ENCODE measurements at places on chromosomes 3 and 15. TPM values are rescaled to one million over a fixed set of nuclear protein-coding genes. Genes with fewer than 3 reads are reported as not detected.

VILL gene
- 5.4 TPM for total RNA-seq

TICRR gene
- not detected for total RNA-seq

GREM1 gene
- total RNA-seq = 64.8 TPM

BFSP2 gene
- total RNA-seq = not detected

POLQ gene
- total RNA-seq = 0.16 TPM

HHATL gene
- 0.23 TPM for total RNA-seq

- ATAC-seq = no peak
- no peaks in the 10 kb centered on the region for H3K4me1 ChIP-seq
- no peaks in the 10 kb centered on the region for H3K36me3 ChIP-seq
Measured at GRCh38 chr3:39294446-39295183, 14.8 kb upstream of the CX3CR1 start.

GRCh38 chr3:5437296-5437782 lies 249.8 kb downstream of the EDEM1 start:
- H3K36me3 ChIP-seq = no peaks in the 10 kb centered on the region
- no peak overlapping the region for H3K27ac ChIP-seq
- no peaks in the 10 kb centered on the region for H3K4me1 ChIP-seq
- H3K27me3 ChIP-seq = no peaks in the 10 kb centered on the region
- ATAC-seq = no peak

GRCh38 chr15:66291816-66292570 lies 1.4 kb upstream of the DIS3L start:
- no peak for ATAC-seq
- no peak overlapping the region for H3K27ac ChIP-seq
- H3K27me3 ChIP-seq = no peaks in the 10 kb centered on the region

DNA sequence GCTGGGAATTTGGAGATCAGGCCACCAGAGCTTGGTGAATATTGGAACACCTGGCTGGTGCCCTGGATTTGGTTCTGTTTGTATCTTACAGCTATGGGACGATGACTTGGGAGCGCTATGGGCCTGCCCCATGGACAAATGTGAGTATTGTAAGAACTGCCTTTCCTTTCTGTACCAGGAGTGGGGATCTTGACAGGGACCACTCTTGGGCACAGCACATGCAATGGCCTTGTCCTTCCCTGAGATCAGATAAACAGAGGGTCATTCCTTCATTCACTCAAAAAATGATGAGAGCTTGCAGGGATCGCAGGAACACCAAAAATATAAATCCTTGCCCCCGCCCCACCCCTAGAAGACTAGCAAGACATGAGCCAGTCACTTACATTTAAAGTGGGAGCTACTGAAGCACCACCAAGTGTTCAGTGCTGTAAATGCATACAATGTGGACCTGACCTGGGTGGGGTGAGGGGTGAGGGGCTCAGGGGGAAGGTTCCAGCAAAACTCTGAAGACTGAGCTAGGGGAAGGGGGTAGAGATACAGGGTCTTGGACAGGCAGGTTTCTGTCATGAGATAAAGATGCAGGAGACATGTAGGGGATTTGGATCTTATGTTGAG lies 2.7 kb upstream of the CRELD1 start:
- H3K4me3 ChIP-seq = no peak overlapping the region
- H3K27ac ChIP-seq = no peak overlapping the region
- ATAC-seq = no peak

DNA sequence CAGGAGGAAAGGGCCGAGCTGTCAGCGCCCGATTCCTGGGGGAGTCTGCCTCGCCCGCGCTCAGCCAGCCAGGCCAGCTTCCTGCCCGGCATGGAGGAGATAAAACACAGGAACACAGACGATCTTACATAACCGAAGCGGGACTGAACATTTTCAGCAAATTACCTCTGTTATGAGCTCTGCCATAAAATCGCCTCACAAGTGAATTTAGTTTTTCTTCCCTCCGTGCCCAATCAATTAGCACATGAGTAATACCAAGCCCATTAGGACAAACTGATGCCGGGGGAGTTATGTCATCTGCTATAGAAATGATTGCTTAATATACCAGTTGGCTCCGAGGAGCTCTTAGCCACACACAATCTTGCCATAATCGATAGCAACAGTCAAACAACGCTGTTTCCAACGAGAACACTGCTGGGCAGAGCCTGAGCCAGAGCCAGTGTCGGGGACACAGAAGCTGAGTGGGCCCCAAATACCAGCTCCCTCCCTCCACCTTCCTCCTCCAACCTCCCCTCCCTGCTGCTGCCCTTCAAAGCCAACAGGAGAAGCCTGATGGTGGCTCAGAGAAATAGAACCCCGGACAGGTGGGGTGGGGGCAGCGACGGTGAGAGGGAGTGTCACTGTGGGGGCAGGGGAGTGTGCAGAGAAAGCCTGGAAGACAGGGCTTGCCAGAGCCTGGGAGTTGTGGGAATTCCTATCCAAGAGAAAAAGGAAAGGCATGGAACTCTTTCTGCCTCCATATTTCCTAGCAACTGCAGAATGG lies 279.4 kb upstream of the TLE3 start:
- ATAC-seq = peak; percentile 82
- H3K27me3 ChIP-seq = no peaks in the 10 kb centered on the region
- peaks cover 15% of the 10 kb centered on the region for H3K4me1 ChIP-seq
- no peaks in the 10 kb centered on the region for H3K36me3 ChIP-seq
- no peak overlapping the region for H3K4me3 ChIP-seq
- peak overlapping the region; percentile 45 for H3K27ac ChIP-seq

GRCh38 chr15:48112242-48112641 lies 8.5 kb upstream of the SLC24A5 start:
- H3K36me3 ChIP-seq = no peaks in the 10 kb centered on the region
- no peak overlapping the region for H3K4me3 ChIP-seq
- peaks cover 4% of the 10 kb centered on the region for H3K4me1 ChIP-seq

DNA sequence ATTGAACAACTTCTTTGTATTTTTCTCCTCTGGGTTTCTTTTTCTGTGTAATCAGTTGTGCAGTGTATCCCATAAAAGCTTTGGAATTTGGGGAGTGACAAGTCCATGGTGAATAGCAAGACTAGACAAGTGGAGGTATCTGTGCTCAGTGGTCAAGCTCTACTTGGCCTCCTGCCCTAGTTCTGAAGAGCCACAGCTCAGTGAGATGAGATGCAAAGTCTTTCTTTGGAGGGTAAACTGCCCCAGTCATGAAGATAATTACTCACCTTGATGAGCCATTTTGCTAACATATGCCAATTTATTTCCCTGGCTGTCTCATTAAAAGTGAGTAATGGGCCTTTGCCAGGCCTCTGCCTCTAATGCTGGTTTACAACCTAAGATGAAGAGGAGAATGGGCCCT lies 271.2 kb upstream of the TRIM42 start:
- no peaks in the 10 kb centered on the region for H3K36me3 ChIP-seq
- no peak overlapping the region for H3K27ac ChIP-seq
- no peaks in the 10 kb centered on the region for H3K4me1 ChIP-seq
- ATAC-seq = no peak
- H3K4me3 ChIP-seq = no peak overlapping the region

- H3K4me1 ChIP-seq = no peaks in the 10 kb centered on the region
- H3K4me3 ChIP-seq = no peak overlapping the region
- H3K36me3 ChIP-seq = no peaks in the 10 kb centered on the region
- H3K27ac ChIP-seq = no peak overlapping the region
Measured at GRCh38 chr15:38224486-38224885, 28.1 kb upstream of the SPRED1 start.

DNA sequence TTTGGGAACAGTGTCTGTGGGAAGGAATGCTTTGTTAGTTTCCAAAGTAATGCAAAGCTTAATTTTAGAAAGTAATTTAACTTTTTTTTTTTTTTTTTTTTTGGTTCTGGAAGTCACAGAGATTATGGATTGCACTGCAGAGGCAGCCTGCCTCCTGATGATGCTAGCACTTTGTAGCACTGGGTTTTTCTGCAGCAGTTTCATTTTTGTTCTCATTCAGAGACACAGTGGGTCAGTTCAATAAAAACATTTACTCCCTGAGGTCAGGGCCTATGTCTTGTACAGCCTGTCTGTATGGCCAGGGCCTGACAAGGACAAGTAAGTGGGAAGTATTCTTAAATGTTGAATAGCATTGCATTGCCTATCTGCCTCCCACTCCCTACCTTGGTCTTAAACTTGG lies 39.0 kb upstream of the NDUFB4 start:
- H3K27me3 ChIP-seq = no peaks in the 10 kb centered on the region
- peak overlapping the region; percentile 85 for H3K27ac ChIP-seq
- H3K4me1 ChIP-seq = peaks cover 29% of the 10 kb centered on the region
- H3K36me3 ChIP-seq = no peaks in the 10 kb centered on the region

DNA sequence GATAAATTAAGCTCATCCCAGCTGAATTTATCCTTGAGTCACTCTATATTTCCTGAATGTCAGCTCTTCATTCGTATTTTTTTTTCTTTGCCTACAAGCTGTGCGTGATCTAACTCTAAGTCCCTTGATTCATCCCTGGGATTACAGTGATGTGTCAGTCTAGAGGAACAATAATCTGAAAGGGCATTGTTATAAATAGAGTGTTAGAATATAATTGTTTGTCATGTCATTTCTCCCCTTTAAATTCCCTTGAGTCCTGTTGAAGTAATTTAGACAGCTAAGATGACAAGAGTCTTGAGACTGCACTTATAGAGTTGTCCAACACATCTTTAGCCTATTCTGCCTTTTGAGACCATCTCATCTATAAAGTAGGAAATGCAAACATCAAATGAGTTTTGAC lies 621.8 kb downstream of the ZIC1 start:
- no peaks in the 10 kb centered on the region for H3K36me3 ChIP-seq
- H3K27me3 ChIP-seq = no peaks in the 10 kb centered on the region
- H3K4me3 ChIP-seq = no peak overlapping the region
- ATAC-seq = no peak
- H3K27ac ChIP-seq = no peak overlapping the region

DNA sequence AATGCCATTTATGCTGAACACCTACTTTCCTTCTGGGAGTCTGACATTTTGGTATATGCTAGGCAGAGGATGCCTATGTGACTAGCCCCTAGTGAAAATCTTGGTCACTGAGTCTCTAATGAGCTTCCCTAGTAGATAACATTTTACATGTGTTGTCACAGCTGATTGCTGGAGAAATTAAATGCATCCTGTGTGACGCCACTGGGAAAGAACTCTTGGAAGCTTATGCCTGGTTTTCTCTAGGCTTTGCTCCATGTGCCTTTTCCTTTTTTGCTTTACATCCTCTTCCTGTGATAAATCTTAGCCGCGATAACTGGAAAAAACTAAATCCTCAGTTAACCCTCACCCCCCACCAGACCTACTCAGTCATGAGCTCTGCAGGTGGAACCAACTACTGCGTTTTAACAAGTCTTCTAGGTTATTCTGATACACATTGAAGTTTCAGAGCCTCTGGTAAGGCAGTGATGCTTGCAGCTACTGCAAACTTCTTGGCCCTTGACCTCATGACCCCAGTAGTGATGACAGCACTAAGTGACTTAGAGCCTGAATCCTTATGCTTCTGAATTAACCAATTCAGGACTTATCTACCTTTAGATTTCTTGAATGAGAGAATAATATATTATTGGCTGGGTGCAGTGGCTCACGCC lies 292.4 kb upstream of the SOX14 start:
- H3K4me3 ChIP-seq = no peak overlapping the region
- H3K27ac ChIP-seq = no peak overlapping the region
- no peak for ATAC-seq
- no peaks in the 10 kb centered on the region for H3K36me3 ChIP-seq

DNA sequence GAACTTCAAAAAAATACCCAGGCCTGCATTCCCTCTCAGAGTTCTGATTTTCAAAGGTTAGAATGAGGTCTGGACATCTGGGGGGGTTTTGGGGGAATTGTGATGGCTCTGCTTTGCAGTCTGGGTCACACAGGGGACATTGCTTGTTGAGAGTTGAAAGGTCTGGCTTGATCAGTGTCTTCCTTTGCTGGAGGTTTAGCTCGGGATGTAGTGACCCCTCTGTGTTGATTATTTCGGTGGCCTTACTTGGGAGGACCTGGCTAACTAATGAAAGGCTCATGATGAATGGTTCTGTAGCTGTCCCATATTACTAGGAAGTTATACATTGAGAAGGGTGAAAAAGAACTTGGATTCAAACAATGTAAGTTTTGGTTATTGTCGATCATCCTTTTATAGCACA lies 23.7 kb downstream of the TPM1 start:
- peaks cover 45% of the 10 kb centered on the region for H3K36me3 ChIP-seq
- no peaks in the 10 kb centered on the region for H3K27me3 ChIP-seq
- H3K27ac ChIP-seq = peak overlapping the region; percentile 97
- no peak for ATAC-seq

- no peaks in the 10 kb centered on the region for H3K4me1 ChIP-seq
- ATAC-seq = no peak
- peaks cover 4% of the 10 kb centered on the region for H3K27me3 ChIP-seq
- H3K36me3 ChIP-seq = no peaks in the 10 kb centered on the region
- no peak overlapping the region for H3K4me3 ChIP-seq
Measured at GRCh38 chr15:34738002-34738401, 16.8 kb downstream of the GJD2 start.

DNA sequence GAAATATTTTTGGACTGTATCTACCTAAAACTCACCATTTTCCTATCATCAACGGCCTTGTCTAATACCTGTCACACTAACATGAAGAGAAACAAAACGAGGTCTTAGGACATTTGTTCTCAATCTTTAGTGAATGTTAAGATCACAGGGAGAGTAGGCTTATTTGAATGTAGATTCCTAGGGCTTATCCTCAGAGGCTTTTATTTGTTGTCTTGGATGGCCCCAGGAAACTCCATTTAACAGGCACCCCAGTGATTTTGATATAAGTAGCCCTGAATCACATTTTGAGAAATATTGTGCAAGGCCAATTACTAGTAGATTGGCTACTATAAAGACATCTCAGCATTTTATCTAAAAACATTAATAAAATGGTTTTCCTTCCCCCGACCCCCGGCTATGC lies 367.4 kb downstream of the GAP43 start:
- no peaks in the 10 kb centered on the region for H3K27me3 ChIP-seq
- H3K4me1 ChIP-seq = no peaks in the 10 kb centered on the region
- H3K27ac ChIP-seq = no peak overlapping the region
- no peak overlapping the region for H3K4me3 ChIP-seq

DNA sequence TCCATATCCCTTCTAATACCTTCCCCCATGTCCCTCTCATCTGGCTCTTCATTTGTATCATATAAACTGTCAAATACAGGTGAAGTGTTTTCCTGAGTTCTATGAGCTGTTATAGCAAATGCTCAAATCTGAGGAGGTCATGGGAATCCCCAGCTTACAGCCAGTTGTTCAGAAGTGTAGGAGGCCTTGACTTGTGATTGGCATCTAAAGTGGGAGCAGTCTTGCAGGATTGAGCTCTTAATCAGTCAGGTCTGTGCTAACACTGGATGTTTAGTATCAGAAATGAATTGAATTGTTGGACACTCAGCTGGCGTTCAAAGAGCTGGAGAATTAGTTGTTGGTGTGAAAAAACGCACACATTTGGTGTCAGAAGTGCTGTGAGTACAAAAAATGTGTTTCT lies 65.0 kb downstream of the IFT57 start:
- H3K4me3 ChIP-seq = no peak overlapping the region
- no peak overlapping the region for H3K27ac ChIP-seq
- ATAC-seq = no peak
- H3K4me1 ChIP-seq = no peaks in the 10 kb centered on the region
- peaks cover 9% of the 10 kb centered on the region for H3K36me3 ChIP-seq
